ENCODE measurements at places on chromosomes 6 and 20.

DNA sequence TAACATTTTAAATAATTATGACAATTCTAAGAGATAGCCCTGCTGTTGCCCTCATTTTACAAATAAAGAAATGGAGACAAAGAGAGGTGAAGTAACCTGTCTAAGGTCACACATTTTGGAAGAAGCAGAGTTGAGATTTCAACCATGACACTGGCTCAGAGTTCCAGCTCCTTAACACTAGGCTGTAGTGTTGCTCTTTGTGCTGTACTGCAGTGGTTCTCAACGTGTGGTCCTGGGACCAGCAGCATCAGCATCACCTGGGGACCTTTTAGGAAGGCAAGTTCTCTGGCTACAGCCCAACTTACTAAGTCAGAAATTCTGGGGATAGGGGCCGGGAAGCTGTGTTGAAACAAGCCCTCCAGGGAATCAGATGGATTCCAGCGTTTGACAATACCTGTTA is 62.4 kb upstream of the FERMT1 start:
- no peak for DNase-seq

DNA sequence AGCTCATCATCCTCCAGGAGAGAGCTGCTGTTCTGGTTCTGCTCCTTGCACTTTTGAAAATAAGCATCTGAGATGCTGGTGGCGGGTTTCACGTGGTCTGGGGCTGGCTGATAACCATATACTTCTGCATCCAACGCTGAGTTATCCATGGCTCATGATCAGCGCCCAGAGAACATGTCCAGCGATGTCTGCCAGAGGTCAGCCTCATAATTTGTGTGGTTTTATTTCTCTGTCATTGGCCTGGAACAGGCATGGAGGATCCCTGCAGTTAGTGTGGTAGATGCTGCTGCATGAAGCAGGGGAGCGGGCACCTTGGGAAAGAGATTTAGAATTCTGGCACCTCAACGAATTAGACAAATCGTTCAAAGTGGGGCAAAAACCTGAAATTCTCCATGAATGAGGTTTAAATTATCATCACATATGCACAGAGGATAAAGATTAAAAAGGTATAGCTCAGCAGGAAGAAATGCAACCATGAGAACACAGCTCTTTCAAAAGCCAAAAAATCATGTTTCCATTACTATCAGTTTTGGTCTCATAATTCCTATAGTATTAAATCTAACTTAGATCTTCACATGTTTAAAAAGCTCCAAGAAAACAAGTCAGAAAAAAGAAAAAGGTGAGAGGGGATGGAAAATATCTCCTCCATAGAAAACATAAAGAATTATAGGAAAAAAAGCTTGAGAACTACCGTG is 157.2 kb downstream of the SOD2 start:
- DNase-seq = no peak

- DNase-seq = no peak
Observed at GRCh38 chr6:91045161-91045560, 458.3 kb upstream of the MAP3K7 start.

DNA sequence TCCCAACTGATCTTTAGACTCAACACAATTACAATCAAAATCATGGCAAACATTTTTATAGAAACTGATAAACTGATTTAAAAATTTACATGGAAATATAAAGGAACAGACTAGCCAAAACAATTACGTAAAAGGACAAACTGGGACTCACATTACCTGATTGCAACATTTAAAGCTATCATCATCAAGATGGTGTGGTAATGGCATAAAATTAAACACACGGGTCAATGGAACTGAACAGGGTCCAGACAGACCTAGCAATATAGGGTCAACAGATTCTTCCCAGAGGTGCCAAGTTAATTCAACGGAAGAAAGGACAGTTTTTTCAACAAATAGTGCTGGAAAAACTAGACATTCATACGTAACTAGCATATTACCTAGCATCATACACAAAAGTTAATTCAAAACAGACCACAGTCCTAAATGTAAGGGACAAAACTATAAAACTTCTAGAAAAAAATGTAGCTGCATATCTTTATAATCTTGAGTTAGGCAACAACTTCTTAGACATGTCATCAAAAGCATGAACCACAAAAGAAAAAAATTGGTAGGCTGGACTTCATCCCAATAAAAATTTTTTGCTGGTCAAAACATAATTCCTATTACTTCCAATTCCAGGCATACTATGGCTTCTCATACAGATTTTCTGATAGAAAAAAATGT is 147.4 kb upstream of the BEND6 start:
- DNase-seq = peak; percentile 72

Measured in adipocyte (in vitro differentiated cells).